ENCODE measurements at places on chromosomes 1 and 21. TPM values are rescaled to one million over a fixed set of nuclear protein-coding genes. Genes with fewer than 3 reads are reported as not detected.

TRIM46 gene
- not detected for total RNA-seq

TTLL10 gene
- not detected for total RNA-seq

DNA sequence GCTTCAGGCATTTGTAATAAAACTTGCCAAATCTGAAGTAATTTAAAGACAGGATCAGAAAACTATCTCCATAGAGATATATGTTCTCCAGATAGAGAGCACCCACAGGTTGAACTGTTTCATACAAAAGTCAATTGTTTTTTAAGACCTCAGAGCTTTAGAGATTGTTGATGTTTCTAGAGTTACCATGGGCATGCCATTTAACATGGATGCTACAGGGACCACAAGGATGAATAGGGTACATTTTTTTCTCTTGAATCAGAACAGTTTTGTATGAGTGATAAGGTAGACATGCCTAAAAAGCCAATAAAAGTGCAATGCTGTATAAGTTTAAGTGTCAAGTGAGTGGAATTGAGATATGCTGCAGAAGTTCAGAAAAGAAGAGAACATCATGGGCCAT, 511.0 kb upstream of the CAMK1G start:
- H3K27me3 ChIP-seq = no peaks in the 10 kb centered on the region
- H3K4me1 ChIP-seq = no peaks in the 10 kb centered on the region
- H3K27ac ChIP-seq = no peak overlapping the region

DNA sequence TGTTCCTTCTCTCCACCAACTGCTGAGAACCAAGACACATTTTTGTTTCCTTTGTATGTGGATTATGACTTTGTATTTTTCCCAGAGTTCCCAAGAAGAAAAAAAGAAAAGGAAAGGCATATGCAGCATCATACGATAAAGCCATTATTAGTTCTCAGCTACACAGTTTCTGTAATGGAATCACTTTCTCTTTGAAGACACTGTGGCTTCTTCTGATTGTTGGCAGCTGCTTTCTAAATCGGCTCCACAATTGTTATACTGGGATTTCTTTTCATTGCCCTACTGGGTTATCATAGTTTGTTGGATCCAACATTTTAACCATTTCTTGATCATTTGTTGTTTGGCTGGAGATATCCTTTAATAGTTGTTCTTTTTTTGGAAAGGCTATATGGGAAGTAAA, 89.5 kb upstream of the HIVEP3 start:
- no peak for DNase-seq
- peaks cover 5% of the 10 kb centered on the region for H3K4me1 ChIP-seq
- H3K36me3 ChIP-seq = no peaks in the 10 kb centered on the region

SNX27 gene
- 40.5 TPM for total RNA-seq

DNA sequence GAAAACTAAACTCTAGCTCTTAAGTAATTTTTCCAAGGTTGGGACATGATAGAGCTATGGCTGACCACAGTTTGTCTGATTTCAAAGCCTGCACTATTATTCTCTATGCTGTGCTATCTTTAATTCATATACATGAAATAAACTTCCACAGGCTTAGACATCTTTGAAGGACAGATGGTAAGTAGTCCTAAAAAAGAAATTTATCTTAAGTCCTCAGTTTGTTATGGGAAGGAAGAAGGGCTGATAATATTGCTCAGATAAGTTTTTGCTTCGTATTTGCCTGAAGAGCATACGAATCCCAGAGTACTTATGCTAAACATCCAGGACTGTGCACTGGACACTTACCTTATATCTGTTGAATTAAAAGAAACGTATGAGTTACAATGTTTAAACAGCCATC, 39.6 kb downstream of the VCAM1 start:
- H3K27ac ChIP-seq = no peak overlapping the region
- no peak overlapping the region for H3K4me3 ChIP-seq
- no peaks in the 10 kb centered on the region for H3K4me1 ChIP-seq

- no peak overlapping the region for H3K27ac ChIP-seq
- no peak overlapping the region for H3K4me3 ChIP-seq
- DNase-seq = peak; percentile 20
- H3K4me1 ChIP-seq = no peaks in the 10 kb centered on the region
- no peaks in the 10 kb centered on the region for H3K36me3 ChIP-seq
These were observed 53.5 kb upstream of the CNTN2 start for GRCh38 chr1:204989266-204990058.

GRCh38 chr1:54922921-54923421, 36.0 kb upstream of the DHCR24 start:
- H3K36me3 ChIP-seq = no peaks in the 10 kb centered on the region
- no peaks in the 10 kb centered on the region for H3K4me1 ChIP-seq

GRCh38 chr1:230785636-230786384, 38.6 kb downstream of the CAPN9 start:
- H3K27me3 ChIP-seq = no peaks in the 10 kb centered on the region
- H3K36me3 ChIP-seq = no peaks in the 10 kb centered on the region
- H3K4me1 ChIP-seq = no peaks in the 10 kb centered on the region
- H3K27ac ChIP-seq = no peak overlapping the region

GRCh38 chr1:184954232-184954995, 19.9 kb downstream of the NIBAN1 start:
- H3K4me1 ChIP-seq = no peaks in the 10 kb centered on the region
- no peak for DNase-seq
- H3K27me3 ChIP-seq = no peaks in the 10 kb centered on the region
- H3K27ac ChIP-seq = no peak overlapping the region
- no peaks in the 10 kb centered on the region for H3K36me3 ChIP-seq

- H3K27ac ChIP-seq = no peak overlapping the region
- no peak overlapping the region for H3K4me3 ChIP-seq
- no peaks in the 10 kb centered on the region for H3K36me3 ChIP-seq
- no peak for DNase-seq
- H3K4me1 ChIP-seq = no peaks in the 10 kb centered on the region
- no peaks in the 10 kb centered on the region for H3K27me3 ChIP-seq
These were observed 63.1 kb downstream of the APP start for GRCh38 chr21:26107429-26107828.

KLHDC9 gene
- total RNA-seq = 4.8 TPM

- DNase-seq = no peak
- no peak overlapping the region for H3K27ac ChIP-seq
- no peaks in the 10 kb centered on the region for H3K4me1 ChIP-seq
- no peak overlapping the region for H3K4me3 ChIP-seq
These were observed 38.0 kb upstream of the TIAM1 start for GRCh38 chr21:31382060-31382459.

DNA sequence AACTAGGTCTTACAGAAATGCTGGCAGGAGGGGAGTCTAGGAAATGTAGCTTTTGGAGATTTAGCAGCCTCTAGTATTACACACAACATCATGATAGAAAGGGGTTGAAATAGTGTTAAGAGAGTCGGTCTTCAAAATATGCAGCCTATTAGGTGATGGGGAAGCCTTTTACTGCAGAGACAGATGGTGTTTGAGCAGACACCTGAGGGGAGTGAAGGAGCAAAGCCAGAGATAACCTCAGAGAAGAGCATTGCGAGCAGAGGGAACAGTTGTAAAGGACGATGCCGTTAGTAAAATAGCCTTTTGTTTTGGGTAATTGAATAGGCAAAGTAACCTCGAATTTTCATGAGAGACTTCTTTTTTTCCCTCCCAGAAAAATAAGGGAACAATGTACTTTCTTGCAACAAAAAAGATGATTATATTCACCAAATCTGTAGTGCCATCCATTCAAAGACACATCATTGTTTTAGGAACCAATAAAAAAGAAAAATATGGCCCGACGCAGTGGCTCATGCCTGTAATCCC, 66.3 kb upstream of the KIF1B start:
- no peaks in the 10 kb centered on the region for H3K36me3 ChIP-seq
- H3K4me1 ChIP-seq = no peaks in the 10 kb centered on the region
- H3K27ac ChIP-seq = no peak overlapping the region

GRCh38 chr1:185559151-185559550, 175.0 kb upstream of the HMCN1 start:
- H3K27ac ChIP-seq = no peak overlapping the region
- no peak overlapping the region for H3K4me3 ChIP-seq
- peaks cover 6% of the 10 kb centered on the region for H3K4me1 ChIP-seq
- no peaks in the 10 kb centered on the region for H3K27me3 ChIP-seq
- no peaks in the 10 kb centered on the region for H3K36me3 ChIP-seq

CCDC30 gene
- 29.4 TPM for total RNA-seq

DCAF6 gene
- 139 TPM for total RNA-seq

DNA sequence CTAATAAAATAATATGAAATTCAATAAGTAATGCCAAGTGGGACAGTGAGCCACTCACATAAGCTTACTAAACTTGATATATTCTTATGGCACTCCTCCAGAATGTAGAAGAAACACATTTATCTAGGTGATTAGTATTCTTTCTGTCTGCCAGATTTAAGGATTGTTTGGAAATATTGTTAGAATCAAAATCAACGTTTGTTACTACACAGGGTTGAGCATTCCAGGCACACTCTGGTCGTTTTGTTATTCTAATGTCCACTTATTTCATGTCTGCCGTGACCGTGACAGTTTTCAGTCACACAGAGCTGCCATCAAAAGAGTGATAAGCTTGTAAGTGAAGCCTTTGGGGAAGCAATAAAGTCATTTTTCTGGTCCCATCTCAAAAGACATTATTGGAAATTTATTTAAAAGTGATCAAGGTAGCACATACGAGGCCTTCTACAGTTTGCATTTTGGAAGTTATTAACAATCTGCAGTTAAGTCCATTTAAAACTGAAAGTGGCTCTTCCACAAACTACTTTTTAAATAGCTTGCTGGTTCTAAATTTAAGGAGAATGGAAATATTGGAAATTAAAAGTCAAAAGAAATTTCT, 38.0 kb downstream of the NFIA start:
- H3K27ac ChIP-seq = peak overlapping the region; percentile 32
- no peak overlapping the region for H3K4me3 ChIP-seq
- no peaks in the 10 kb centered on the region for H3K27me3 ChIP-seq
- H3K36me3 ChIP-seq = no peaks in the 10 kb centered on the region
- no peak for DNase-seq
- no peaks in the 10 kb centered on the region for H3K4me1 ChIP-seq

DNA sequence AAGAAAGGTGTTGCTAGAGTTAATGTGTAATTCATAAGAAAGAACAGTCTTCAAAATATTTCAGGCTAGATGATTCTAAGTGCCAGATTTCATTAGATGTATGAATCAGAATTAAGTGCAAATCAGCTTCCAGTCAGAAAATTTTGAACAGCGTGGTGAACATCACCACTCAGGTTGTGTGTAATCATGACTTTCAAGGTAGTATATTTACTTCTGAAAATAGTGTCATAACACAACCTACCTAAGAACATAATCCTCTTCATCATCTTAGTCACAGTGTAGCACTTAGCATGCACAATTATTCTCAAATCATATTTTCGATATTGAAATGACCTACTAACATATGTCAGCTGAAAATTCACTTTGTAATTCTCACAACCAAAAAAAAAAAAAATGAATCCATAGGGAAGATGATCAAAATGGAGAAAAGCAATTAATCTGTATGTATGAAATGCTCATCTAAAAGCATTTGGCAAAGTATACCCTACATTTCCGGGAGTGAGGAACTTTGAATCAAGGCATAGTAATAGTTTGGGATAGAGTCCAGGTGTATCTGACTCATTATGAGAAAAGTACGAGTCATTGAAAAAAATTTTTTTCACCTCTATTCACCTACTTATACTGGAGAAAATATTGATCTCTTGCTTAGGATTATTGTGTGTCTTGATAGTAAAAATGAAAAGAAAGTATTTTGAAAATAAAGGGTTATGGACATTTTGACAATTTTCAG, 221.8 kb upstream of the CHRM3 start:
- no peaks in the 10 kb centered on the region for H3K27me3 ChIP-seq
- no peak overlapping the region for H3K4me3 ChIP-seq
- no peaks in the 10 kb centered on the region for H3K36me3 ChIP-seq
- H3K27ac ChIP-seq = no peak overlapping the region
- no peaks in the 10 kb centered on the region for H3K4me1 ChIP-seq

DNA sequence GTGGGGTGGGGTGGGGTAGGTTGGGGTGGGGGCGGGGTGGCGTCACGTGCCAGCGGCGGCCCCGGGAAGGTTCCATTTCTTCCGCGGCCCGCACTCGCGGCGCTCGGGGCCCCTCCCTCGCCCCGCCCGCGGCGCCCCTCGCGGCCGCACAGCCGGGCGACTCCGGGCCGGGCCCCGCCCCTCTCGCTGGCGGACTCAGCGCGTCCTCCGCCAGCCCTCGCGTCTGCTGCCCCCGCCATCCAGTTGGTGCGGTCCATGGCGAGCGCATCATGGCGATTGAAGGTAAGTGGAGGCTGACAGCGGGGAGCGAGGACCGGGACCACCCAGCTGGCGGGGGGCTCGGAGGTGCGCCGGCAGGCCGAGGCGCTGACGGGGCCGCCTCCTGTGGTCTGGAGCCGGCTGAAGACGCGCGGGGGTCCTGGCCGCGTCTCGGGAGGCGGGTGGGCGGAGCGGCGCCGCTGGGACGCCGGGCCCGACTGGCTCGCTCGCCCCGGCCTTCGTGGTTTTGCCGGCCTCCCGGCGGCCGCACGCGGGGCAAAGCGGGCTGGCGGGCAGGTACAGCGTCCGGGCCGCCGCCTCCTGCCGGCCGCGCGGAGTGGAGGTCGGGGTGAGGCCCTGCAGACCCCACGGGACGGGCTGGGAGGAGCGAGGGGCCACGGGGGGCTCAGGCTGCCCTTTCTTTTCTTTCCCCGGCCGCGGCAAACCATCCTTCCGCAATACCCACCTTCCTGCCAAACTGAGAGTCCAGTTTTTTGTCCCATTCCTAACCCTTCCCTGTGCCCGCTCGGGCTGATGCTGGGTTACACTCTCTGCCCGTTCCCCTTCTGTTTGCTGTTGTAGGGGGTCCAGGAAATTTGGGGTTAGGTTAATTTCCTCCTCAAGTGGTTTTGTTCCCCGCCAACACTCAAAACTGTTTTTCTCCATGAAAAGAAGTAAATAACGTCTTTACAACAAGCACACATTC, at the start of gene SYT14:
Gene SYT14 (plus strand): TSS at position 222 of the 964 bp plus-strand sequence. CDS start 48 bp downstream, at position 270.
- no peaks in the 10 kb centered on the region for H3K4me1 ChIP-seq
- peak within 1 kb of the TSS; percentile 29 for H3K4me3 ChIP-seq
- H3K27me3 ChIP-seq = no peaks in the 10 kb centered on the region
- no peaks in the 10 kb centered on the region for H3K36me3 ChIP-seq
- no peak within 1 kb of the TSS for H3K27ac ChIP-seq

OR2L5 gene
- total RNA-seq = not detected

ACKR1 gene
- total RNA-seq = 5.4 TPM

DNA sequence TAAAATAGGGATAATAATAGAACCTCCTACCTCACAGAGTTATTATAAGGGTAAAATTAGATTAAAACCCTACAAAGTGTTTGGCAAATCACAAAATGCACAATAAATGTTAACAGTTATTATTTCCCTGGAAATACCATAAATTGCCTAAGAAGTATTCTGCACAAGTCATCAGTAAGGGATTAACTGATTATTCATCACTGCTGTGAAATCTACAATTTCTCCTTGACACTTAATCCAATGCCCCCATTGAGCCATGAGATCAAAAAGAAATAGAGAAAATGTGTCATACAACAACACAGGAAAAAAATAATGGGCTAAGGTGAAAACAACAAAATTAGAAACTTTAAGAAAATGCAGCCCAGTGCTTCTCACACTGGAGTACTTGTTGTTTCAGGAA, 6.7 kb upstream of the SEC16B start:
- no peak overlapping the region for H3K4me3 ChIP-seq
- no peaks in the 10 kb centered on the region for H3K36me3 ChIP-seq
- H3K27me3 ChIP-seq = no peaks in the 10 kb centered on the region
- DNase-seq = no peak
- no peak overlapping the region for H3K27ac ChIP-seq

SLC9C2 gene
- total RNA-seq = not detected

GRCh38 chr1:114092186-114093062, 61.2 kb downstream of the SYT6 start:
- no peaks in the 10 kb centered on the region for H3K36me3 ChIP-seq
- no peaks in the 10 kb centered on the region for H3K4me1 ChIP-seq
- no peak overlapping the region for H3K27ac ChIP-seq
- no peak overlapping the region for H3K4me3 ChIP-seq

All from Peyer's patch (tissue), 4 donors.